ENCODE measurements at places on chromosomes 11 and 22.

DNA sequence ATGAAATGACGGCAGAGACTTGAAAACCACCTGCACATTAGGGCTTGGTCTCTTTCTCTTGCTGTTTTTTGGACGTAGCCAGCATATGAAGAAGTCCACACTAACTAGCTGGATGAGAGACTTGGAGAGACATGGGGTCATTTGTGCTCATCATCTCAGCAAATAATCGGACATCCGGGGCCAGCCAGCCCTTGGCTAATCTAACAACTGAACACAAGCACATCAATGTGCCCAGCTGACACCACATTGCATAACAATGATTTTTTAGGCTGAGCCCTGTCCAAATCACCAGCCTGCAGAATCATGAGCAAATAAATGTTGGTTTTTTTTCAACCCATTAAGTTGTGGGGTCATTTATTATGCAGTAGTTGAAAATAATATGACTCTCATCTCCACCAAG, 460.3 kb upstream of the LARGE1 start:
- no peak for DNase-seq

GRCh38 chr22:44550711-44551491, 52.9 kb upstream of the RTL6 start:
- DNase-seq, result peak; percentile 49

DNA sequence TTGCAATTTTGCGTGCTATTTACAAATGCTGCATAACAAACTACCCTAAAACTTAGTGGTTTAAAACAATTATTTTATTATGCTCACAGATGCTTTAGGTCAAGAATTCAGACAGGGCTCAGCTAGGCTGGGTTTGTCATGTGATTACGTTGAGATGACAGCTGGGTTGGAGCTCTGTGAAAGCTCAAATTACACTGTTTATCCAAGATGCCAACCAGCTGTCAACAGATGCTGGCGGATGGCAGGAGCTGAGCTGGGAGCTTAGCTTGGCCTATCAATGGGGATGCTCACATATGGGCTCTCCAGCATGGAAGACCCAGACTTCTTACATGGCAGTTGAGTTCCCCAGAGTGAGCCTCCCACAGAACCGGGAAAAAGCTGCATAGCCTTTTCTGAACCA, 62.7 kb downstream of the STK33 start:
- no peak for DNase-seq

DNA sequence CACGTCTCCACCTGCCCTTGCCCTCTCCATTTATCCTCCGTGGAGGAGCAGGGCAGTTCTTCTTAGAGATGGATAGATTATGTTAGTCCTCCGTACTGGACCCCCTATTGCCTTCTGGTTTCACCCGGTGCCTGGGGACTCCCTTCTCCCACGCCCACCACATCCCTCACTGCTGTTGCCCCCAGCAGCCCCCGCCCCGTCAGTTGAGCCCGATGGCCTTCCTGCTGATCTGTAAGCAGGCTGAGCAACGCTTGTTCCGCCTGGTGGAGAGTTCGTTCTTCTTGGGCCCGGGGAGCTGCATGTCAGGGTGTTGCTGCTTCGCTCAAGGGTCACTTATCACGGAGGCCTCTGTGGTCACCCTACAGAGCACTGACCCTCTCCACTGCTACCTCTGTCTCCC, 34.2 kb downstream of the B3GAT1 start:
- no peak for DNase-seq

DNA sequence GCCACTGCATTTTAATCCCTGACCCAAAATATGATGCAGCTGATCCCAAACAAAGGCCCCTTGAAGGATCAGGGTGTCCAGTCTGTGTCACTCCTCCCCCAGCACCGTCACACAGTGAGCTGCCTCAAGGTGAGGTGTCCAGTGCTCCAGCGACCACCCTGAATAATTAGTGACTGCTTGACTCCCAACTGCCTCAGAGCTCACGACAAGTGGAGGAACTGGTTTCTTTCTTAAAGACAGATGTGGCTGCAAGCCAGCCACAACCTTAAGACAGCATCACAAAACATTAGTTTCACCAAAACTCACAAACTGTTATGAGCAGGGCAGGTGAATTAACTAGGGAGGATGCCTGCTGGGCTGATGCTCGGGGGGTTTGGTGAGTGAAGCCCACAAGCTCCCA, 74.6 kb downstream of the PIWIL3 start:
- DNase-seq, result no peak

- DNase-seq, result no peak
Observed at GRCh38 chr22:49632199-49633009, 195.3 kb downstream of the BRD1 start.

GRCh38 chr22:20904008-20904979, 12.9 kb upstream of the CRKL start:
- peak; percentile 98 for DNase-seq

All from HS-5 (cell line).